ENCODE measurements at places on chromosomes 7 and 10. TPM values are rescaled to one million over a fixed set of nuclear protein-coding genes. Genes with fewer than 3 reads are reported as not detected.
A peak's percentile ranks its signal among the peaks of the same experiment; 100 is the strongest.

DNA sequence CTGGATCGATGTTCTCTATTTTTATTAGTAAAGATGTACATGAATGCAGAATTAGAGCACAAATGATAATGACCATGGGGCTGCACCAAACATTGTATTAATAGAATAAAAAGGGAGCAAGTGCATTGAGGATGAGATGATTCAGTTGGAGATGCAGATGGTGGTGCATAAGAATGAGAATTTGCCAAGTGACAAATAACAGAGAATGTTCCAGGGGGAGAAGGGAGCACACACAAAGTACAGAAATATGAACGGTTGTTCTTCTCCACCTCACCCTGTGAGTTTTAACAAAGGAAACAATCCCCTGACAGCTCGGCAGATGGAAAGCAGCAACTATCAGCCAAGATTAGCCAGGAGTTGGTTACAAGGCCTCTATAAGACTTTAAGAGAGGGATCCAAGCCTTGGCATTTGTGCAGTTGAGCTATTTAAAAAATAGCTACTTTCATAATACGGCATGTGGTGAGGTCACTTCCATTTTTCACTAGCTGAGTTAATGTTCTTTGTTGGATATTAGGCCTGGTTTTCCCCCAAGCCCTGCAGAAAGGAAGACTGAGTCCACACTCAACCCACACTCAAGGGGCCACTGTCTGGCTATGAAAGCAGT is 462.5 kb downstream of the TNS3 start:
- no peak for DNase-seq
- no peaks in the 10 kb centered on the region for H3K36me3 ChIP-seq
- no peak overlapping the region for H3K4me3 ChIP-seq

DNA sequence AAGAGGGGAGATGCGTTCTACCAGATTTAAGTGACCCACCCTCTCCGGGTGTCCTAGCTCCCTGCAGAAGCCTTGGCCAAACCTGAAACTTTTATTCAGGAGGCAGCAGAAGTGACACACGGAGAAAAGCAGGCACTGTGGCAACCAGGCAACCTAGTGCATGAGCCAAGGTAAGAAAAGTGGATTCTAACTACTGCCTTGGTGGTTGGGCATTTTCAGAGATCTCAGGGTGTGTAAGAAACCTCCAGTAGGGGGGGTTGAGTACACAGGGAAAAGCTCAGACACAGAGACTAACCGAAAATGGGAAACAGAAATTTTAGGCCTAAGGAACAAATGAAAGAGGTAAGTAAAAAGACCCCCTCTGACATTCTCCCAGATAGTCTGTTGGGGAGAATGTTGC is 645.7 kb downstream of the ANKRD7 start:
- no peak overlapping the region for H3K4me3 ChIP-seq
- no peak overlapping the region for H3K27ac ChIP-seq
- no peaks in the 10 kb centered on the region for H3K36me3 ChIP-seq
- H3K27me3 ChIP-seq: no peaks in the 10 kb centered on the region

DNA sequence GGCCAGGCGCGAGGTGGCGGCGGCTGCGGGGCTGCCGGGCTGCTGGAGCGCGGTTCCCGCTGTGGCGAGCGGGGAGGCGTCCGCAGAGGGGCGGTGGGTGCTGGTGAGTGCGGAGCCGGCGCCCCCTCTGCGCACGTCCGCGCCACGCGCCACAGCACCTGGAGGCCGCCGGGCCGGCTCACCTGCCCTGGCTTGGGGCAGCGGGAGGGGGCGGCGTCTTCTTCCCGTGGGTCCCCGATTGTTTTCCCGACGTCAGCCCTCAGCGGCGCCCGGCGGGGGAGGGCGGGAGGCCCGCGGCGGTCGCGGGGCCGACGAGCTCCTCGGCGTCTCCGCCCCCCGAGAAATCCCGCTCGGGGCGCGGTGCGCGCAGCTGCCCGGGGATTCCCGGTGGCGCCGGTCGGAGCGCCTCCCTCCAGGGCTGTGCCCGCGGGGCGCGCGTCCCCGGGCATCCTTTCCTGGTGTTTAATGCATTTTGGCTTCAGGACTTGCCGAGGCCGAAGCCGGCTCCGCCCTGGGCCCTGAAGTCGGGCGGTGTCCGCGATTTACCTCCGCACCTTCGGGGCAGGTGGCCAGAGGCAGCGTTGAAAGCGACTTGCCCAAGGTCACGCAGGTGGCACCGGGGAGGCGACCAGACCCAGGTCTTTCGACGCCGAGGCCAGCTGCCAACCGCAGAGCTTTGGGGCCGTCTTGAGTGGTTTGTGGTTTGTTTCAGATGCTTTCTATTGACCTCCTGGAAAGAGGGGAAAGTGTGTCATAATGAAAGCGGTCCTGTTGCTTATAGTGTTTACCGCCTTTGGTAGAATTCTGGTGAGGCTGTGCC is 561 bp downstream of the PLEKHA1 start:
- H3K4me1 ChIP-seq: peaks cover 13% of the 10 kb centered on the region
- H3K36me3 ChIP-seq: no peaks in the 10 kb centered on the region
- DNase-seq: peak; percentile 66
- H3K27ac ChIP-seq: no peak overlapping the region
- H3K4me3 ChIP-seq: peak overlapping the region; percentile 85
- peaks cover 17% of the 10 kb centered on the region for H3K27me3 ChIP-seq

GRCh38 chr10:6999232-6999925 is 411.5 kb downstream of the SFMBT2 start:
- no peaks in the 10 kb centered on the region for H3K36me3 ChIP-seq
- no peaks in the 10 kb centered on the region for H3K4me1 ChIP-seq
- DNase-seq: no peak

- peaks cover 8% of the 10 kb centered on the region for H3K4me1 ChIP-seq
- H3K27ac ChIP-seq: peak overlapping the region; percentile 28
- H3K4me3 ChIP-seq: no peak overlapping the region
- DNase-seq: peak; percentile 30
- no peaks in the 10 kb centered on the region for H3K27me3 ChIP-seq
These were observed 32.4 kb downstream of the CCSER2 start for GRCh38 chr10:84360637-84361365.

GRCh38 chr7:130131964-130132875 is 61.9 kb downstream of the KLHDC10 start:
- H3K4me1 ChIP-seq: peaks cover 10% of the 10 kb centered on the region
- H3K36me3 ChIP-seq: peaks cover 4% of the 10 kb centered on the region
- no peak for DNase-seq
- no peaks in the 10 kb centered on the region for H3K27me3 ChIP-seq
- H3K4me3 ChIP-seq: no peak overlapping the region

- no peak for DNase-seq
- no peak overlapping the region for H3K4me3 ChIP-seq
- no peaks in the 10 kb centered on the region for H3K27me3 ChIP-seq
- H3K36me3 ChIP-seq: no peaks in the 10 kb centered on the region
- H3K4me1 ChIP-seq: peaks cover 8% of the 10 kb centered on the region
These were observed 141.1 kb upstream of the CDK13 start for GRCh38 chr7:39808796-39809481.

- no peak for DNase-seq
- H3K27ac ChIP-seq: no peak overlapping the region
- no peak overlapping the region for H3K4me3 ChIP-seq
- H3K4me1 ChIP-seq: peaks cover under 1% of the 10 kb centered on the region
These were observed 159.6 kb upstream of the IGFBP3 start for GRCh38 chr7:46080595-46081159.

DNA sequence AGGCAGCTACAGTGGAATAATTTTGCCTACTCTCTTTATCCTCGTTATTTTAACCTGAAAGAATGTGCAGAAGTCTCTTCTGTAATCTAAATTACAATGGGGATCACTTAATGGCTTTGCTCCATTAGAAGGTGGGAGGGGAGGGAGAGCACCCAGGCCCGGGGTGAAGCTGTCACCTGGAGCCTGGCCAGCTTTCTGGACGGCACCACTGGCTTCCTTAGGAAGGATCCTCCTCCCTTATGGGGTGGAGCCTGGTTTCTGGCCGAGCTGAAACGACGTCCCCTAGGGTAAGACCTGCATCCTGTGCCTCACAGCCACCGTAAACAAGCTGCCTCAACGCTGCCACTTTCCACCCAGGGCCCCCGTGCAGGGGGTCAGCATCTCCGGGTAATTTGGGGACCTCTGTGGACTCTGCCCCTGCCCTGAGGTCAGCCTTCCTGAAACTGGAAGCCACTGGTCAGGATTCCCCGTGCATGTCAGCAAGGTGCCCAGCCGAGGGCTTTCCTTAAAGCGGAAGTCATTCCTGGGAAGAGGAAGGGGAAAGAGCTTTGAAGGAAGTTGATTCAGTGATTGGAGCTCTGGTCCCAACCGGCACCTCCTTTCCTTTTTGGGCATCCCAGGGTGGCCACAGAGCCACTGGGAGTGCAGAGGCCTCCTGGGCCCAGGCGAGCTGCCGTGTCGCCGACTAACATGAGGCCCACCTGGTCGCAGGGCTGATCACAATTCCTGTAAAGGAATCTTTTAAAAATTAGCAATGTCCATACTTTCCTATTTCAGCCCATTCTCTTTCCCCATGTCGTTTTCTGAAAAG is 569.1 kb downstream of the DNAJB6 start:
- H3K4me1 ChIP-seq: no peaks in the 10 kb centered on the region
- H3K4me3 ChIP-seq: no peak overlapping the region
- peak; percentile 1 for DNase-seq

DNA sequence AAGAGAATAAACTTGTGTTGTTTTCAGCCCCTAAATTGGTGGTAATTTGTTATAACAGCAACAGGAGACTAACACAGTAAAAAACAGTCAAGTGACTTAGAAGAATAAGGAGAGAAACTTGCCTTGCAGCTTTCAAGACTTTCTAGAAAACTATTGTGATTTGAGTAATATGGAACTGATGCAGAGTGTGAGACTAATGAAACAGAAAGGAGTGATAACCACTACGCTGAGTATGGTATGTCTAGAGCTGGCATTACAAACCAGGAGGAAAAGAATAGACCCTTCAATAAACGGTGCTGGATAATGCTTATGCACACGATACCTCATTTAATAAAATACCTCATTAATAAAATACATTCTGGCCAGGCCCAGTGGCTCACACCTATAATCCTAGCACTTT is 99.9 kb downstream of the CREM start:
- DNase-seq: no peak
- H3K36me3 ChIP-seq: no peaks in the 10 kb centered on the region
- no peaks in the 10 kb centered on the region for H3K27me3 ChIP-seq
- H3K27ac ChIP-seq: no peak overlapping the region
- H3K4me3 ChIP-seq: no peak overlapping the region

DNA sequence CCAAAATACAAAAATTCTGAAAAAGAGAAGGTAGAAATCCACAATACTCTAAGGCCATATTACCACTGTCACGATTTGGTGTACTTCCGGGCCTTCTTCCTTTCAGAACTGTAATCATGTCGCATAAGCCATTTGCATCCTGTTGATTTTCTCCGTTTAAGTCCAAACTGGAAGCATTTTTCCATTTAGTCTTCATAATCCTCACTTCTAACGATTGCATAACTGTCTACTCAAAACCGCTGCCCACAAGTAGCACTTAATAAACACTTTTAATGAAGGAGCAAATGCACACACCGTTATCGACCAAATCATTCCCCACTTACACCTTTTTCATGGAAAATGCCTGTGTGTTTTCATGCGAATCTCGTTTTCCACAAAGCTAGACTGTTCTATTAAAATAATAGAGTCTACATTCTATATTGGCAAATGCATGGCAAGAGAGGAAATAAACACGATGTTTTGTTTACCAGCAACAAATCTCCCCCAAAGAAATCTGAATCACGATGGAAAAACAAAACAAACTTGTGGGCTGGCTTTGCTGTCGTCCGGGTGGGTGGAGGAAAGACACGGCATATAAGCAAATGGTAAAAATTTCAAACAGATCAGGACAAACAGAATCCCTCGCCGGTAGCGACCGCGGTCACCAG is 1.0 kb downstream of the ATE1 start:
- no peaks in the 10 kb centered on the region for H3K36me3 ChIP-seq
- peaks cover 3% of the 10 kb centered on the region for H3K4me1 ChIP-seq
- no peaks in the 10 kb centered on the region for H3K27me3 ChIP-seq
- DNase-seq: peak; percentile 10
- peak overlapping the region; percentile 92 for H3K4me3 ChIP-seq

- peaks cover 28% of the 10 kb centered on the region for H3K4me1 ChIP-seq
- no peak overlapping the region for H3K27ac ChIP-seq
These were observed 190.8 kb upstream of the KMT2E start for GRCh38 chr7:104823177-104823576.

GRCh38 chr7:69932034-69932628 is 333.9 kb downstream of the AUTS2 start:
- no peaks in the 10 kb centered on the region for H3K36me3 ChIP-seq
- H3K4me3 ChIP-seq: no peak overlapping the region
- no peak overlapping the region for H3K27ac ChIP-seq
- H3K27me3 ChIP-seq: no peaks in the 10 kb centered on the region
- no peaks in the 10 kb centered on the region for H3K4me1 ChIP-seq

DNA sequence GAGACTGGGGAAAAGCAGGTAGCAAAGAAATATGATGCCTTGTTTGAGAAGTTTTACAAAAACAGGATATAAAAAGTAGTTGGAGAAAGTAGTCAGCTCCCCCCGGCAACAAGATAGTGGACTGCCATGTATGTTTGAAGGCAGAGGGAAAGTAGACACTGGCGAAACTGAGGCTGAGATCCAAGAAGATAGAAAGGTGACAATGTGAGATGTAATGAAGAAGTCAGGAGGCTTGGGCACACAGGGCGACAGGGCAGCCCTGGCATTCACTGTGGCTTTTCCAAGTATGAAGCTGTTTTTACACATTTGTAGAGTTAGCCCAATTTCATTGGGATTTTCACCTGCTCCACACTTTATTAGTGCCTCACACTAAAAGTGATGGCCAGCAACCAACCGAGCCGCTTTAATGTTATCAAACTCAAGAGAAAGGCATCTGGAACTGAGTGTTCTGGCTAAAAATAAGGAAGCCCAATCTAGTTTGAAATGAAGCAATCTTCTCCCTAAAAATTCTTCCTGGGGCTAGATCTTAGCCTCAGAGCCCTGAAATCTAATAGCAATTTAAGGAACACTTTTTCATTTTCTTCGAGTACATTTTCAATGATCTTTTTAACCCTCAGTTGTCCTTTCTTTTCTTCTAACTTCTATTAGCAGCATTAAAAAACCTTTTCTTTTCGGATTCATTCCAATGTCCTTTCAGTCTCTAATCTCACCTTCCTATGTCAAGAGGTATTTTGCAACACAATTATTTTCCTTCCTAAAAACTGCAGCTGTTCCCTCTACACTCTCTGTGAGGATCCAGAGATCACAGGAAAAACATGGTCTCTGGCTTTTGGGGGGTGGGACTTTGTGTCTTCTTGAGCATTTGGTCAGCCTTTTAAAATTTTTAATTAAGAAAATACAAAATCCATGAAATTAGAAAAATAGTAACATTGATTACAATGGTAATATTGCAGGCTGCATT is 108.0 kb downstream of the RNLS start:
- DNase-seq: peak; percentile 13
- peaks cover 21% of the 10 kb centered on the region for H3K4me1 ChIP-seq
- H3K27ac ChIP-seq: no peak overlapping the region
- H3K4me3 ChIP-seq: no peak overlapping the region

RSPH10B2 gene
- total RNA-seq: 1.1 TPM

STK17A gene
- 28.0 TPM for total RNA-seq

GPNMB gene
- total RNA-seq: 0.76 TPM

TSPAN13 gene
- total RNA-seq: 27.6 TPM

GDF2 gene
- not detected for total RNA-seq

VPS37D gene
- total RNA-seq: 7.0 TPM

SH2D4B gene
- total RNA-seq: not detected
